ENCODE measurements at places on chromosomes 5 and 9. TPM values are rescaled to one million over a fixed set of nuclear protein-coding genes. Genes with fewer than 3 reads are reported as not detected.

ADAMTS12 gene
- 0.42 TPM for polyA plus RNA-seq

GRCh38 chr5:72268753-72269410, 51.2 kb downstream of the MRPS27 start:
- no peak for DNase-seq
- H3K4me1 ChIP-seq: no peaks in the 10 kb centered on the region
- H3K27me3 ChIP-seq: no peaks in the 10 kb centered on the region
- H3K4me3 ChIP-seq: no peak overlapping the region
- H3K36me3 ChIP-seq: no peaks in the 10 kb centered on the region

DNA sequence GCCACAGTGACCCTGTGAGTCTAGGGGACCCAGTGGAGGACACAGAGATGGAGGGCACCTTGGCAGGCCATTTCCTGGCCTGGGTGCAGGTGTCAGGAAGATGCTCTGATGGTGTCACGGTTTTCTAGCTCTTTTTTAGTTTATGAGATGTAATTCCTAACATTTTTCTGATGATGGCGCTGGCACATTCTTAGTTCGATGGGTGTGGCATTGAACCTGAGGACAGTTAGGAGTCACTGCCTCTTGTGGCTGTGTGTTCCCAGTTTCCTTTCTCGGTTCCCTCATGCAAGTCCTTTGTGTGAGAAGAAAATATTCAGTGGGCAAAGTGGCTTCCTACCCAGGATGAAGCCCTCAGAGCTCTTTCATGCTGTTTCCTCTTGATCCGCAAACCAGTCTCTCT, 129.4 kb upstream of the ICE1 start:
- no peaks in the 10 kb centered on the region for H3K27me3 ChIP-seq
- H3K4me1 ChIP-seq: no peaks in the 10 kb centered on the region
- H3K36me3 ChIP-seq: no peaks in the 10 kb centered on the region
- no peak overlapping the region for H3K4me3 ChIP-seq
- DNase-seq: no peak

DAB2 gene
- polyA plus RNA-seq: 30.6 TPM

- DNase-seq: no peak
- no peak overlapping the region for H3K4me3 ChIP-seq
- H3K27ac ChIP-seq: no peak overlapping the region
- no peaks in the 10 kb centered on the region for H3K4me1 ChIP-seq
- H3K27me3 ChIP-seq: no peaks in the 10 kb centered on the region
These were observed 75.1 kb upstream of the ATG10 start for GRCh38 chr5:81896764-81897163.

GRCh38 chr5:80238778-80239679, 16.8 kb downstream of the SERINC5 start:
- no peak overlapping the region for H3K4me3 ChIP-seq
- H3K4me1 ChIP-seq: peaks cover 3% of the 10 kb centered on the region
- peak overlapping the region; percentile 26 for H3K27ac ChIP-seq

GPR150 gene
- polyA plus RNA-seq: not detected

GRCh38 chr5:310941-311434, 10.5 kb upstream of the AHRR start:
- no peaks in the 10 kb centered on the region for H3K4me1 ChIP-seq
- peaks cover 77% of the 10 kb centered on the region for H3K36me3 ChIP-seq
- DNase-seq: no peak
- no peak overlapping the region for H3K27ac ChIP-seq
- H3K27me3 ChIP-seq: no peaks in the 10 kb centered on the region

DNA sequence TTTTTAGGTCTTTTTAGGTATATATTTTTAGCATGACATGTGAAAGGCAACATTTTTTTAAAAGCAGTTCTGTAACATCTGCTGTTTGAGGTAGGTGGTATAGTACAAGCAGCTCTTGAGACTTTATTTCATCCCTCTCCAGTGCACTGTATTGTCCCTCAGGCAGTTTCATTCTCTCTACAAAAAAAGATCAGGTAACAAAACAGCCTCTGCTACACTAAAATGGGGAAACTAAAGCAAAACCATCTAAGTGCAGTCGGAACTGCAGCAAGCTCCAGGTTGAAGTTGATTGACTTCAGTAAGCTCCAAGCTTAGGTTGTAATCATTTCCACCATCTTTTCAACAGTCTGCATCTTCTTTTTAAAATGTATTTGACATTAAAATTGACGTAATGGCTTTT, 195.6 kb downstream of the DEPDC1B start:
- H3K36me3 ChIP-seq: no peaks in the 10 kb centered on the region
- no peak for DNase-seq
- peaks cover 39% of the 10 kb centered on the region for H3K4me1 ChIP-seq
- no peak overlapping the region for H3K4me3 ChIP-seq
- H3K27ac ChIP-seq: no peak overlapping the region
- H3K27me3 ChIP-seq: no peaks in the 10 kb centered on the region

MYO10 gene
- polyA plus RNA-seq: 13.2 TPM

- H3K27ac ChIP-seq: no peak overlapping the region
- H3K27me3 ChIP-seq: no peaks in the 10 kb centered on the region
- DNase-seq: no peak
These were observed 143.9 kb downstream of the C9orf50 start for GRCh38 chr9:129476821-129477611.

STC2 gene
- 3.3 TPM for polyA plus RNA-seq

DNA sequence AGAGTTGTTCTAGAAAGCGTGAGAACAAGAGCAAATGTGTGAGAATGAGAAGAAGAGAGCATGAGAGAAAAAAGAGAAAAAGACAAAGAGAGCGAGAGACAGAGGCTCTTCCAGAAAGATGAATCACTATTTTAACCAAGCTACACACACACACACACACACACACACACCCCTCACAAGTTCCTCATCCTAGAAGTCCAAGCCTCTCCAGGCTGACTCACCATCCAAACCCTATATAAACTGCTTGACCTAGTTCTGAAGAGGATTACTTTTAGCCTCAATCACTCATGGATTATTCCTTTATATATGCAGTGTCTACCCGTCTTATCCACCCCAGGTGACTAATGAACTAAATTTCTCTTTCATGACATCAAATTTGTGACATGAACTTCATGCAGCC, 37.6 kb downstream of the C9orf57 start:
- DNase-seq: no peak
- no peak overlapping the region for H3K27ac ChIP-seq
- H3K27me3 ChIP-seq: no peaks in the 10 kb centered on the region
- H3K36me3 ChIP-seq: no peaks in the 10 kb centered on the region
- no peak overlapping the region for H3K4me3 ChIP-seq

DNA sequence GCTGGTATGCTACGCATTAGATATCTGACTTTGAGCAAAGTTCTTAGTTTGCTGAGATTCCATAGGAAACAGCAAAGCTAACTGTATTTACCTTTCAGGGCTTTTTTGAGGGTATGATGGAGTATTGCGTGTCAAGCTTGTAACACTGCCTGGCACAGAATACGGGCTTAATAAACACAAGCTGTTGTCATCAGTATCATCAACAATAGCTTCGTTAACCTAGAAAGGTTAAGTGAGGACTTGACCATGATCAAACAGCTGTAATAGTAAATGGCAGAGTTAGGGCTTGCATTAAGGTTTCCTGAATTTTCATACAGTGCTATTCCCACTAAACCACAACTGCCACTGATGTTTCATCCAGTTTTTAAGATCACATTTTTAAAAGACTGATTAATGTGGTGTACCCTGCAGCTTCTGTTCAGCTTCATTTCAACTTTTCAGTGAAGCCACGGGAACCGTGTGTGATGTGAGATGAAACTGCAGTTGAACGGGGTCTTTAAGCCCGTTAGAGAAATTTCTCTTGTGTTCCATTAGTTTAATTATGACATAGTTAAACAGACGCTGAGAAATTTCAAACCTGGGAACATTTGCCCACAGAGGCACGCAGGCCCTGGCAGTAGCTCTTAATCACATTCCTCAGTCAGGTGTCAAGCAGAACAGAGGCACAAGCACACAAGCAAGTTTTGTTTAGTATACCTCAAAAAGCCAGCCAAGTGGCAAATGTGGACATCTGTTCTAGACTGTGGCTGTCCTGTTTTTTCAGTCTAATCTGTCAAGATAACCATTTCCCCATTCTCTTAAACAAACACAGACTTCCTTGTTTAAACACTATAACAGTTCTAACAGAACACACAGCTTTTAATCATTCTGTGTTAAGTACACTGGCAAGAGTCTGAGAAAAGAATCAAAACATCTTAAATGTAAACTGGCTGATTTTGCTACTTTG, 147.1 kb downstream of the ZNF608 start:
- no peak overlapping the region for H3K4me3 ChIP-seq
- no peak for DNase-seq
- H3K27me3 ChIP-seq: no peaks in the 10 kb centered on the region
- H3K36me3 ChIP-seq: no peaks in the 10 kb centered on the region
- H3K4me1 ChIP-seq: peaks cover 33% of the 10 kb centered on the region
- H3K27ac ChIP-seq: peak overlapping the region; percentile 46

- H3K36me3 ChIP-seq: no peaks in the 10 kb centered on the region
- H3K27me3 ChIP-seq: no peaks in the 10 kb centered on the region
- H3K4me3 ChIP-seq: no peak overlapping the region
- no peaks in the 10 kb centered on the region for H3K4me1 ChIP-seq
These were observed 124.9 kb upstream of the RPS23 start for GRCh38 chr5:82403026-82403425.

TICAM2 gene
- polyA plus RNA-seq: 1.9 TPM

GRCh38 chr9:107127608-107128007, 155.5 kb upstream of the RAD23B start:
- no peaks in the 10 kb centered on the region for H3K27me3 ChIP-seq
- H3K4me1 ChIP-seq: no peaks in the 10 kb centered on the region
- DNase-seq: no peak
- no peak overlapping the region for H3K27ac ChIP-seq
- H3K4me3 ChIP-seq: no peak overlapping the region

DNA sequence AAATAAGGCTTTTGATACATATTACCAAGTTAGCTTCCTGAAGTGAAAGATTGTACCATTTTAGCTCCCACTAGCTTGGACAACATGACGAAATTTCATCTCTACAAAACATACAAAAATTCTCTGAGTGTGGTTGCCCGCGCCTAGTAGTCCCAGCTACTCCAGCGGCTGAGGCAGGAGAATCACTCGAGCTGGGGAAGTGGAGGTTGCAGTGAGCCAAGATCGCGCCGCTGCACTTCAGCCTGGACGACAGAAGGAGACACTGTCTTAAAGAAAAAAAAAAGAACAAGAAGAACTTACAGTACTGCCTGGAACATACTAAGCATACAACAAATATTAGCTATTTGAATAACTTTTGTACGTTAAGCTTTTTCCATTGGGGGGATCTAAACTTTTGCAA, 29.7 kb upstream of the NRG2 start:
- H3K4me3 ChIP-seq: no peak overlapping the region
- no peak overlapping the region for H3K27ac ChIP-seq
- H3K4me1 ChIP-seq: peaks cover 4% of the 10 kb centered on the region
- H3K36me3 ChIP-seq: no peaks in the 10 kb centered on the region
- no peaks in the 10 kb centered on the region for H3K27me3 ChIP-seq

COL23A1 gene
- polyA plus RNA-seq: not detected

DNA sequence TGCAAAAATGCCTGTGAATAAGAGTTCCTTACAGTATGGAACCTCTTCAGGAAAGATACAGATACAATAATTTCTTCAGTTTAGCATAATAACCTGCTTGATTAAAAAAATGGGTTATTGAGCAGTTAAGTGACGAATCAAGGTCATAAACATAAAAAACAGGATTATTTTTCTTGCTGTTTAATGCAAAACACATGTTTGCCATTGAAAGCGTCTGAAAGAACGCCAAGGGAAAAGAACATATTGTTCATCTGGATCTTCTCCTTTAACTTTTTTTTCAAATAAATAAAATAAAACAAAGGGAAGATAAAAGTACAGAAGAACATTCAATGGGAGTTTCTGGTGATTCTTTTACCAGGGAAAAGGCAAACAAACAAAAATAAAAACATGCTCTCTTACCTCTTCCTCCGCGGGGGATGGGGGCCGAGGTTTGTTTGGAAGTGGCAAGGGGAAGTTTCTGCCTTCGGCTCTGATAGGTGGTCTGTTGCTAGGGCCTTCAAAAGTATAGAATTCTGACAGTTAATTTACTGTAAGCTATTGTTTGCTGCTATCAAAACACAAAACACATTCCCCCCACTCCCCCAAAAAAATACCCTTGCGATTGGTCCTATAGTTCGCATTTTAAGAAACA, 20.1 kb downstream of the C5orf58 start:
- H3K36me3 ChIP-seq: no peaks in the 10 kb centered on the region
- H3K4me3 ChIP-seq: no peak overlapping the region
- no peaks in the 10 kb centered on the region for H3K27me3 ChIP-seq
- DNase-seq: no peak
- H3K27ac ChIP-seq: peak overlapping the region; percentile 18

DNA sequence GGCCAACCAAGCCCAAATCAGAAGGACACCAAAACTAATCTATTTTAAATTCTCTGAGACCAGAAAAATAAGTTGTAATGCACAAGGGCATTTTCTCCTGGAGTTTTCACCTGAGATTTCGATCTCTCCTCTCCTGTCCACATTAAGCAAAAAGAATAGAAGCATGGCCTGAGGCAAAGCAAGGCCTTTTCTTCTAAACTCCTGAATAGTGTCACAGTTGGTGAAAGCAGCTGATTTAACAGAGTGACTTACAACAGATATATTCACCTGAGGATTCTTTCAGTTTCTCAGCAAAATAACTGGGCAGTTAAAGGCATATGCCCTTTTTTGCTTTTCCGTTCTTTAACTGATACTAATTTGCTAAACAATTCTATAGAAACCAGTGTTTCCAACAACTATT, 547.7 kb downstream of the EFNA5 start:
- no peaks in the 10 kb centered on the region for H3K36me3 ChIP-seq
- H3K4me3 ChIP-seq: no peak overlapping the region
- peaks cover 10% of the 10 kb centered on the region for H3K4me1 ChIP-seq

ZNF658 gene
- 0.92 TPM for polyA plus RNA-seq

GMCL2 gene
- polyA plus RNA-seq: not detected

- DNase-seq: no peak
- H3K27me3 ChIP-seq: no peaks in the 10 kb centered on the region
- peaks cover 12% of the 10 kb centered on the region for H3K4me1 ChIP-seq
- no peak overlapping the region for H3K4me3 ChIP-seq
- no peaks in the 10 kb centered on the region for H3K36me3 ChIP-seq
These were observed 31.1 kb upstream of the FGF1 start for GRCh38 chr5:142716963-142717362.

SPATA9 gene
- polyA plus RNA-seq: not detected

DNA sequence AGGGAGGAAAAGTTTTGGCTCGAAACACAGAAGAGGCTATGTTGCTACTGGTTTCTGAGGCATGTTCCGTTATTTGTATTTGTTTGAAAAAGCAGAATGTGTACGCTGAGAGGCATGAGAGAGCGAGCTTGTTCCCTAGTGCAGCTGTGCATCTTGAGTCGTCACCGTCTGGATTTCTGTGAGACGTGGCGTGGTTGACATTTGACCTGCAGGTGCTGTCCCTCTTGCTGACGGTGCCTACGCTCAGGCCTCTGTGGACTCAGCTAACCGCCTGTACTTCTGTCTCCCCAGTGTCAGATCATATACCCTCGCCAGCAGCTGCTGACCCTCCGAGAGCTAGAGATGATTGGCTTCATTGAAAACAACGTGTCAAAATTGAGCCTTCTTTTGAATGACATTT, 21.5 kb downstream of the TRIP13 start:
- no peak overlapping the region for H3K27ac ChIP-seq
- no peaks in the 10 kb centered on the region for H3K4me1 ChIP-seq
- H3K36me3 ChIP-seq: no peaks in the 10 kb centered on the region
- no peak overlapping the region for H3K4me3 ChIP-seq
- no peak for DNase-seq
